ENCODE measurements at places on chromosomes 7 and 10.

DNA sequence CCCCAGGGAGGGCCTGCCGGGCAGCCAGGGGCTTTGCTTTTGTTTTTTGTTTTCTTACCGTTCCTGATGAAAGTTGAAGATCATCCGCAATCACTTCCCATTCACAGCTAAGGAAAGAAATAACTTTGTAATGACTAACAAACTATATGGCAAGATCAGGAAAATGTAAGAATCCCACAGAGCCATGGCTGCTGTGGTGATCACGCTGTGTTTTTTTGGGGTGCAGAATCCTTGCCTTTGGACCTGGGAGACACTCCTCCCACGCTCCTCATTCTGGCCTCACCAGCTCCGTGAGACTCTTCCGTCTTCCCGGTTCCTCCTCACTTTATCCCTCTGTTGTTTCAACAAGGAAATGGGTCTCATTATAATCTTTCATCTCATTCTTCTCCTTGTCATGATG is 443.0 kb upstream of the MGMT start:
- no peak overlapping the region for H3K4me3 ChIP-seq
- H3K4me1 ChIP-seq: no peaks in the 10 kb centered on the region
- DNase-seq: no peak
- H3K27ac ChIP-seq: no peak overlapping the region
- H3K36me3 ChIP-seq: no peaks in the 10 kb centered on the region

- peak overlapping the region; percentile 48 for H3K27ac ChIP-seq
- H3K27me3 ChIP-seq: peaks cover 39% of the 10 kb centered on the region
- no peak overlapping the region for H3K4me3 ChIP-seq
- no peaks in the 10 kb centered on the region for H3K4me1 ChIP-seq
- DNase-seq: no peak
These were observed 90.4 kb downstream of the PTPRE start for GRCh38 chr10:127997271-127997670.

DNA sequence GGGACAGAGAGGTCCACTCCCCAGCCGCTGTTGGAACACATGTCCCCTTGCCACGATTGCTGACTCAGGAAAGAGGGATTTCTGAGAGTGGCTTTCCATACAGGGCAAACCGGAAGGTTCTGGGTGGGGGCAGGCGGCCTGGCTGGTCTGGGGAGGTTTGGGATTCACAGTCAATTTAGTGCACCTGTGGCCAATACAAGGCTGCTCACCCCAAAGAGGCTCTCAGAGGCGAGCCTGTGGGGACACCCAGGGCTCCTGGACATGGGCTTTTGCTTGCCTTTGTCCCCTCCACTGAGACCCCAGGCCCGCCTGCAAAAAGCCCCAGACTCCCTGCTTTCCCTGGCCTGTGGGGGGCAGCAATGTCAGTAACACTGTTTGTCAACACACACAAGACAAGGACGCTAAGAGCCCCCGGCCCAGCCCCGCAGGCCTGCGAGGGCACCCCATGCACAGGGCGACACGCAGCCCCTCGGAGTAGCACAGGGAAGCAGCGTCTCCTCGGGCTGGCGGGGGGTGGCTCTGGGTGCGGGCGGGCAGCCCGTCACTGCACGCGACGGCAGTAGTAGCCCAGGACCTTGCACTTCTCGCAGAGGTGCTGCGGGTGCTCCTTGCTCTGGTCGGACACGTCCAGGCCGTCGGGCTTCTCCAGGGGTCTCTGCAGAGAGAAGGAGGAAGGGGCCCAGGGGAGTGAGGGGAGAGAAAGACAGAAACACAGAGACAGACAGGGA is 38.7 kb downstream of the PPIF start:
- H3K27ac ChIP-seq: no peak overlapping the region
- peaks cover 7% of the 10 kb centered on the region for H3K4me1 ChIP-seq
- DNase-seq: no peak
- H3K27me3 ChIP-seq: no peaks in the 10 kb centered on the region

GRCh38 chr10:84534168-84534567 is 205.8 kb downstream of the CCSER2 start:
- H3K36me3 ChIP-seq: no peaks in the 10 kb centered on the region
- no peaks in the 10 kb centered on the region for H3K4me1 ChIP-seq
- H3K27ac ChIP-seq: no peak overlapping the region
- H3K27me3 ChIP-seq: no peaks in the 10 kb centered on the region

DNA sequence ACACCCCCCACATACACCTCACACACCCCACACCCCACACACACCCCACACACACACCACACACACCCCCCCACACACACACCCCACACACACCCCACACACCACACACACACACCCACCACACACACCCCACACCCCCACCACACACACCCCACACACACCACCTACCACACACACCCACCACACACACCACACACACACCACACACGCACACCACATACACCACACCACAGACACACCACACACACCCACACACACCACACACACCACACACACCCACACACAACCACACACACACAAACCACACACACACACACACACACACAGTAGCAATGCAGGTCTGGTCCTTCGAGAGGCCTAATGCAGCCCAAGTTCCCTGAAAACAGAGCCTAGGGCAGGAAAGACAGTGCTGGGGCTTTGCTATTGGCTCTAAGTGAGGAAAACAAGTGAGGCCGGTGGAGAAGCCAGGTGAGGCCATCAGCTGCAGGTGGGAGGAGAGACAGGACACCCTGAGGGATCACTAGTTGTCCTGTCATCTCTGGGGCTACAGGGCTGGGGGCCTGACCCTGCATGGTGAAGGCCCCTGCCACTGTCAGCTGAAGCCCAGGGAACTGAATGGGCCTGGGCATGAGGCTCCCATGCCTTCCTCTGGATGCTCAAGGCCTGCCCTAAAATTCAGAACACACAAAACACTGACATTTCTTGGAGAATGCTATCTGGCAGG is 92.6 kb downstream of the CYTH3 start:
- no peak for DNase-seq
- no peaks in the 10 kb centered on the region for H3K36me3 ChIP-seq
- no peak overlapping the region for H3K27ac ChIP-seq
- no peak overlapping the region for H3K4me3 ChIP-seq
- no peaks in the 10 kb centered on the region for H3K27me3 ChIP-seq

GRCh38 chr7:47653550-47654411 is 71.9 kb upstream of the TNS3 start:
- no peak overlapping the region for H3K27ac ChIP-seq
- no peaks in the 10 kb centered on the region for H3K4me1 ChIP-seq
- no peak overlapping the region for H3K4me3 ChIP-seq
- no peaks in the 10 kb centered on the region for H3K27me3 ChIP-seq

DNA sequence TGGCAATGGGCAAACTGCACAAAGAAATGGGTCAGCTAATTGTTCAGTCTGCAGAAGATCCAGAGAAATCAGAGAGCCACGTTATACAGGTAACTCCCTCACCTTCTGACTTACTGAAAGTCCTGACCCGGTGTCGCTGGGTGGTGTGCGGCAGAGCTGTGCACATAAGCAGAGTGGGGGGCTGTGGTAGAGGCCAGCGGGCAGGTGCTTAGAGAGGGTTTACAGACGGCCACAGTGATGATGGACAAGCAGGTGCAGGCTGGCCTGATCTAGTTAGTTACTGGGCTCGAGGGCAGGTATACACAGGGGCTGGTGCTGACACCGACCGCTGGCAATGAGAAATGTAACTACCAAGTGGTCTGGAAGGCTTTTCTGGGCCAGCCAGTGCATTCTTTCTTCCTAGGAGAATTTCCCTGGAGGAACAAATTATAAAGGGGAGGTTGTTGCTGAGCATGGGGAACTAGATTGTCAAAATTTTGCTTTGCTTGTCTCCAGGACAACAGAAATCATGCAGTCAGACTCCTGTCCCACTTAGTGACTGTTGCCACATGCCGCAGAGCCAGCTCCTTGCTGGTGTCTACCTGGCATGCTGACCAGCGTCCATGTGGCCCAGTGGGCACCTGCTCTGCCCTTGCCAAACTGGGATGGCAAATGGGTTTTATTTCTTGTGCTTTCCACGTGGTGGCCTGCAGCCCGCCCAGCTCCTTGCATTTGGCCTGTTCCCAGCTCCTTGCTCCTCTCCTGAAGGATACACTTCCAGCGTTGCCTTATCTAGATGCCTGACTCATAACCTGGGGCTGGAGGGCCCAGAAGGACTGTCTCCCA is 28.8 kb downstream of the DENND10 start:
- peaks cover 78% of the 10 kb centered on the region for H3K36me3 ChIP-seq
- H3K4me1 ChIP-seq: no peaks in the 10 kb centered on the region
- no peaks in the 10 kb centered on the region for H3K27me3 ChIP-seq
- H3K27ac ChIP-seq: no peak overlapping the region
- DNase-seq: no peak

DNA sequence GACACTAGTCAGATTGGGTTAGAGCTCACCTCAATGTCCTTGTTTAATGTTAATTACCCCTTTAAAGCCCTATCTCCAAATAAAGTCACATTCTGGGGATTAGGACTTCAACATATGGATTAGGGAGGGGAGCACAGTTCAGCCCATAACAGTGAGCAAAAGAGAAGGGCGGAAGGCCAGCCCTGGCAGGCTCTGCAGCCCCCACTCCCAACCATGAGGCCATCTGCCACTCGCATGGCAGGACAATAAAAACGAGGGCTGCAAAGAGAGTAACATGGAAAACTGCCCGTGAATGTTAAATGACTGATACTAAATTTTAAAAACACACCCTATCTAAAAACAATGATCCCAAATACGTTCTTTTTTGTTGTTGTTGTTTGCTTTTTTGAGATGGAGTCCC is 38.7 kb downstream of the RGS10 start:
- peaks cover 8% of the 10 kb centered on the region for H3K4me1 ChIP-seq
- DNase-seq: no peak
- no peaks in the 10 kb centered on the region for H3K27me3 ChIP-seq
- H3K36me3 ChIP-seq: no peaks in the 10 kb centered on the region
- H3K27ac ChIP-seq: no peak overlapping the region
- no peak overlapping the region for H3K4me3 ChIP-seq

GRCh38 chr7:107236862-107237261 is 68.1 kb downstream of the HBP1 start:
- peaks cover 35% of the 10 kb centered on the region for H3K36me3 ChIP-seq
- no peaks in the 10 kb centered on the region for H3K27me3 ChIP-seq
- no peaks in the 10 kb centered on the region for H3K4me1 ChIP-seq
- H3K4me3 ChIP-seq: no peak overlapping the region
- DNase-seq: no peak

DNA sequence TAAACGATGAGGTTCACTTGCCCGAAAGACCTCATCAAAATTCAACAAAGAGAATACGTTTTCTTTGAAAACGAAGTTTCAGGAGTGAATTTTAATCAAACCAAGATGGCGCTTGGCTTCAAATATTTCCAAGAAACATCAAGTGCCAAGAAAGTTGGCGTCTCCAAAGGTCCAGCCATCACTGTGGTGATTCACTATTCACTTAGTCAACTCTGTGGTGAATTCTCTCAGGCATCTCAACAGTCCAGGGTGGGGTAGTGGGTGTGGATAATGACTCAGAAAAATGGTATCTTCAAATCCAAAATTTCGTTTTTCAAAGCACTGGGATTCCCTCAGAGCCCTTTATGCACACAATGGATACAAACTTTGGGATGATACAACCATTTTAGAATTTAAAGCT is 133.1 kb downstream of the SVIL start:
- no peak for DNase-seq
- H3K36me3 ChIP-seq: peaks cover 5% of the 10 kb centered on the region
- no peaks in the 10 kb centered on the region for H3K4me1 ChIP-seq
- no peaks in the 10 kb centered on the region for H3K27me3 ChIP-seq

- no peak overlapping the region for H3K27ac ChIP-seq
- no peaks in the 10 kb centered on the region for H3K27me3 ChIP-seq
- H3K36me3 ChIP-seq: no peaks in the 10 kb centered on the region
- H3K4me1 ChIP-seq: peaks cover 5% of the 10 kb centered on the region
These were observed 45.4 kb upstream of the SLF2 start for GRCh38 chr10:100867261-100867963.

GRCh38 chr10:60810437-60811182 is 32.3 kb downstream of the CDK1 start:
- no peak overlapping the region for H3K4me3 ChIP-seq
- no peak for DNase-seq
- no peaks in the 10 kb centered on the region for H3K36me3 ChIP-seq
- H3K4me1 ChIP-seq: peaks cover 16% of the 10 kb centered on the region
- H3K27me3 ChIP-seq: no peaks in the 10 kb centered on the region

- H3K27ac ChIP-seq: no peak overlapping the region
- H3K27me3 ChIP-seq: no peaks in the 10 kb centered on the region
- DNase-seq: no peak
- H3K36me3 ChIP-seq: no peaks in the 10 kb centered on the region
- no peak overlapping the region for H3K4me3 ChIP-seq
These were observed 10.1 kb downstream of the GDF2 start for GRCh38 chr10:47332371-47332770.

GRCh38 chr10:26682931-26683330 is 14.6 kb upstream of the PDSS1 start:
- no peaks in the 10 kb centered on the region for H3K4me1 ChIP-seq
- no peak overlapping the region for H3K4me3 ChIP-seq
- H3K36me3 ChIP-seq: no peaks in the 10 kb centered on the region
- H3K27me3 ChIP-seq: no peaks in the 10 kb centered on the region

DNA sequence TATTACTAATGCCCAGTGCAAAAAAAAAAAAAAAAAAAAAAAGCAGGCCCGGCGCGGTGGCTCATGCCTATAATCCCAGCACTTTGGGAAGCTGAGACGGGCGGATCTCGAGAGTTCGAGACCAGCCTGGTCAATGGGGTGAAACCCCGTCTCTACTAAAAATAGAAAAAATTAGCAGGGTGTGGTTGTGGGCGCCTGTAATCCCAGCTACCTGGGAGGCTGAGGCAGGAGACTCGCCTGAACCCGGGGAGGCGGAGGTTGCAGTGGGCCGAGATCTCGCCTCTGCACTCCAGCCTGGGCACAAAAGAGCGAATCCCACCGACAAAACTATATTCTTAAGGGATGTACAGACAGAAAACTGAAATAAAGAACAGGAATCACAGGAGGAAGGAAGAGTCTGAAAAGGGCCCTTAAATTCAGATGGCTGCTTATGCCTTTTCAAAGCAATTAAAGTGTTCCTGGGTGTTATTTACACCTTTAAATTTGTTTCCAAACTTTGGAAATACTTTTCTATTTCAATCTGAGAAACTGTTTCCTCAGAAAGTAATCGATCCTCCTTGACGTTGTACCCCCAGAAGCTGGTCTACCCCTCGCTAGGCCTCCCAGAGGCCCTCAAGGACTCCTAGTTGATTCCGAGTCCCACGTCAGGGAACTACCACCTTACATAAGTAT is 2.0 kb upstream of the KMT2E start:
- no peak for DNase-seq
- peak overlapping the region; percentile 99 for H3K27ac ChIP-seq
- peaks cover 6% of the 10 kb centered on the region for H3K36me3 ChIP-seq
- H3K27me3 ChIP-seq: no peaks in the 10 kb centered on the region

- H3K36me3 ChIP-seq: no peaks in the 10 kb centered on the region
- no peaks in the 10 kb centered on the region for H3K27me3 ChIP-seq
- H3K4me3 ChIP-seq: no peak overlapping the region
These were observed 31.1 kb downstream of the CTNNA3 start for GRCh38 chr10:67664942-67665341.

DNA sequence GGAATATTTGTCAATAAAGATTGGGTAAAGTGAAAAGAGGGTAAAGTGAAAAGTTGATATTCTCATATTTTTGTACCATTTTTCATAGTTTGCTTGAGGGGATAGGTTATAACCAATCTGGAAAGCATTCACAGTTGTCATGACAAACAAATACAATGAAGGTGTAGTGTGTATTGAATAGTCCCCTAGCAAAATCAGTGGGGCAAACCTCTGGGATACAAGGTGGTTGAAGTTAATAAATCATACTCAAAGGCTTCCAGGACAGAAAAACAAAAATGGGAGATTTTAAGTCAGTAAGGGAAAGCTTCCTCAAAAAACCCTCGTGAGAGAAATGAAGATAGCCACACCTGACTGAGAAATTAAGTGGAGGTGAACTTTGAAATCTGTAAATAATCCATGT is 39.4 kb downstream of the PHTF2 start:
- H3K4me3 ChIP-seq: no peak overlapping the region
- H3K27ac ChIP-seq: no peak overlapping the region
- H3K4me1 ChIP-seq: peaks cover 4% of the 10 kb centered on the region
- H3K36me3 ChIP-seq: no peaks in the 10 kb centered on the region
- no peak for DNase-seq
- H3K27me3 ChIP-seq: no peaks in the 10 kb centered on the region
